AG04450 (cell line): ENCODE measurements at places on chromosomes 12 and 14.

GRCh38 chr12:484096-484495, 24.4 kb downstream of the B4GALNT3 start:
- DNase-seq, result no peak

GRCh38 chr12:88628856-88629509, 48.7 kb upstream of the KITLG start:
- no peak for DNase-seq

DNA sequence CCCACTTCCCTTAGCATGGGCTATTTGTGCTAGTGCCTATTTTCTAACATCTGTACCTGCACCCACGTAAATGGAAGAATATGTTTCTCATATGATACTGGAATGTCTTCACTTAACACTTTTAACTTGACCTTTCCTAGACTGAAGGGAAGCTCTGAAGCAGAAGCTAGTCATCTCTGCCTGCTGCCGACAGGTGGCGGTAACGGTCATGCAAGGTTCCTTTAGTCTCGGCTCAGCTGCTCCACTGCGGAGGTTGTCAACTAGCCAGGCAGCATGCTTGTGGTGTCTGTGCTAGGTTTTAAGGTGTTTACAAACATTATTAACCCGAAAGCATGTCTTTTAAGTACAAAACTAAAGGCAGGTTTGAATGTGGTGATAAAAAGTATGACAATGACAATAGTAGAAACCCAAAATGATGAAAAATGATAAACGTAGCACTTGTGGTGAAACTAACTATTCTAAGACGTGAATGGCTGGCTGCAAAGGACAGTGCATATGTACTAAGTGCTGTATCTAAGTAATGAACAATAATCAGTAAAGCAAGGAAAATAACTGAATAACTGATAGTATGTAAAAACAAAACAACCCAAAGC, 117.2 kb downstream of the GRIN2B start:
- peak; percentile 20 for DNase-seq

DNA sequence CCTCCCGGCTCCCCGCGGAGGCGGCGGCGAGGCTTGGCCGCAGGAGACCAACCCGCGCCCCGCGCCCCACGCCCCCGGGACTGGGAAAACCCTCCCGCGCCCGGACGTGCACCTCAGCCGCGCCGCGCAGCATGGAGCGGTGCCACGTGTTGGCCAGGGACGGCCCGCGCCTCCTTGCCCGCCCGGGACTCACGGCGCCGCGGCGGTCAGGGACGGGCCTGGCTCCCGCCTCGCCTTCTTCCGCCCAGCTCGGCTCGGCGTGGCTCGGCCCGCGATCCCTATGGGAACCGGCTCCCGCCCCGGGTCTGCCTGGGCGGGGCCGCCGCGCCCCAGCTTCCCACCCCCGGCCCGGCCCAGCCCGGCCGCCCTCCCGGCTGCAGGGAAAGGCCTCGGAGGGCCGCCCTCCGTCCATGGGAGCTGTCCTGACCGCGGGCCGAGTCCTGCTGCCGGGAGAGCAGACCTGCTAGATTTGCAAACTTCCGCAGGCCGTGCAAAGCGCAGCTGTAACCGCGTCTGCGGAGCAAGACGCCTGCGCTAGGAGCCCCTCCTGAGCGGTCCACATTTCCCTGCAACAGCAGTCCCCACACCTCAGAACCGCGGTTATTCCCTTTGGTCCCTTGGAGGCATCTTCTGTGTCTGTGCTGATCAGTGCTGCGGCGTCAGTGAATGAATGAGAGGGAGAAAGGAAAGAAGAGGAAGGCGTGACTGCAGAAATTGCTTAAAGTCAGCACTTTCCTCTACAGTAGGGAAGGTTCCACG, at the start of gene CDKL1:
CDKL1 (minus strand) TSS at position 251 of the 759 bp plus-strand sequence. CDS start 1,013 bp downstream, outside the sequence.
- DNase-seq, result peak; percentile 7

GRCh38 chr12:103470664-103471063, 25.1 kb downstream of the C12orf42 start:
- no peak for DNase-seq
